ENCODE measurements at places on chromosomes 16 and 17.

- DNase-seq = peak; percentile 50
Observed at GRCh38 chr16:66360624-66361324, 5.7 kb upstream of the CDH5 start.

DNA sequence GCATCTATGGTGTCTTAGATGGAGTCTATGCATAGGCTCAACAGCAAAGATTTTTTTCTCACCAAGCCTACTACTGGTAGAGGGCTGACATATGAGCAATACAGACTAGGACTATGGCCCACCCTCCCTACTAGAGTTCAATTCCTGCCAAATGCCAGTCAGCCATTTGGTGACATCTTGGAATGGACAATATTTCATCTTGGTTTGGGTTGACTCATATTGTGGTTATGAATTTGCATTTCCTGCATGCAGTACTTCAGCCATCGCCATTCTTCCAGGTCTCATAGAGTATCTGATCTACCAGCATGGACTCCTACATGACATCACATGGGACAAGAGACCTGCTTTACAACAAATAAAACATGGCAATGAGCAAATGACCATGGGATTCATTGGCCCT, 778.1 kb upstream of the SOX9 start:
- DNase-seq = no peak

- DNase-seq = no peak
Observed at GRCh38 chr17:31544186-31544585, 152.7 kb downstream of the RAB11FIP4 start.

DNA sequence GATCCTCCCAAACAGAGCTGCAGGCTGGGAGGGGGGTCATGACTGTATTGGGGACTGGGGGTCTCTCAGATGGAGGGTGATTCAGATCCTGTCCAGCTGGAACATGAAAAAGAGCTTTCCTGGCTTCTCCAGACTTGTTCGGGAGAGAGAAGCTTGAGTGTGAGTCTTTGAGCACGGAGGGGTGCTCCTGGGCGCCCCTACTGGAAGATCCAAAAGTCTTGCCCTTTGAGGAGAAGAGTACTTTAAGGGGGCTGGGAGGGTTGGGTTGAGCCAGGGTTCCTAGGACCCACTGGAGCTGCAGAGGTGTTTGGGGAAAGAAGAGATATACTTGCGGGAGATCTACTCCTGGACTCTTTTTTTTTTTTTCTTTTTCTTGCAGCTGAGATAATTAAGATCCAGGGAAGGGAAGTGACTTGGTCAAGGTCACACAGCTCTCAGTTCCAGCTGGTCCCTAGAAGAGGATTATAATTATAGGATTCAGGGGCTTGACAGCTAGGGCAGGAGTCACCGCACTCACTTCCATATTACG, 8.4 kb downstream of the RARA start:
- peak; percentile 71 for DNase-seq

DNA sequence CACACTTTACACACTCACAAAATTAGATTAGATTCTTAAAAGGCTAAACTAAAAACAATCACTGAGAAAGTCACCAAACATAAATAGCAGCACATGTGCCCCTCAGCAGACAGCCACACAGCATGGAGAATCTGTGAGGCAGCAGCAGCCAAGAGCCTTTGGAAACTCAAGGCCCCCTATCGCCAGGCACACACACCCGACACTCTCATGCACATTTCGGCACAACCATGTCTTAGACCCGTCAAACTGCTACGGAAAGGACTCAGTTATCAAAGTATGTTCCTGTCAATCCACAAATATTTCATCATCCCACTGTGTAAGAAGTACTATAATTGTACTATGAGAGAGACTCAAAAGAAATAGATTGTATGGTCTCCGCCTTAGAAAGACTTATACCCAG, 20.9 kb downstream of the UBE2O start:
- no peak for DNase-seq

GRCh38 chr16:71303938-71304337, 14.7 kb upstream of the CMTR2 start:
- DNase-seq = no peak

GRCh38 chr17:73938706-73939105, 264.8 kb upstream of the RPL38 start:
- no peak for DNase-seq

DNA sequence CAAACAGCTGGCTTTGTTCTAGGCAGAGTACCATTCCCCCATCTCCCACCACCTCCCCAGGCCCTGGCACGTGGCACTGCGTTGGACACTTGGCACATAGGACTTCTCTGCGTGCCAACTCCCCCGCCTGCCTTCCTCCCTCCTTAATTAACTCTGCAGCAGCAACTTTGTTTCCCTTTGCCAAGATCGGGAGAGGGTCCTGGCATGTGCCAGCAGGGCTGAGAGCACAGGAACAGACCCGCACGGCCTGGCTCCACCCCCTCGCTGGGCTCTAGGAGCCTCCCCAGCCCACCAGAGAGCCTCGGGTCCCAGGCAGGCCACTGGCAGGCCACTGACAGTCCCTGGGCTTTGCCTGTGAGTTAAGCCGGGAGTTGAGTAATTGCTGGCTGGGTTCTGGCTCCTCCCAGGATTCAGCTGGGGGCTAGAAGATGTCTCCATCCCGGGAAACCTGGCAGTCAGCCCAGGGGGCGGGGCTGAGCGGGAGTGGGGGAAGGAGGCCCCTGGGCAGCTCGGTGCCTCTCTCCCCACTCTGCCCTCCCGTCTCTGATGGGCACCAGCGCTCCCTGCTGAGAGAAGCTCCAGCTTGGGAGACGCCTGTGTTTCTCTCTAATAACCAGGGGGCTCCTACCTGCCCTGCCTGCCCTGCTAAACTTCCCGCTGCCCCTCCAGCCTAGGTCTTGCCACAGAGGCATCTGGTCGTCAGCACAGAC, 224.0 kb upstream of the TNRC6C start:
- DNase-seq = peak; percentile 73

- DNase-seq = peak; percentile 35
Observed at GRCh38 chr16:55021595-55022475, 91.2 kb downstream of the IRX5 start.
